ENCODE measurements at places on chromosomes 11 and 22.

DNA sequence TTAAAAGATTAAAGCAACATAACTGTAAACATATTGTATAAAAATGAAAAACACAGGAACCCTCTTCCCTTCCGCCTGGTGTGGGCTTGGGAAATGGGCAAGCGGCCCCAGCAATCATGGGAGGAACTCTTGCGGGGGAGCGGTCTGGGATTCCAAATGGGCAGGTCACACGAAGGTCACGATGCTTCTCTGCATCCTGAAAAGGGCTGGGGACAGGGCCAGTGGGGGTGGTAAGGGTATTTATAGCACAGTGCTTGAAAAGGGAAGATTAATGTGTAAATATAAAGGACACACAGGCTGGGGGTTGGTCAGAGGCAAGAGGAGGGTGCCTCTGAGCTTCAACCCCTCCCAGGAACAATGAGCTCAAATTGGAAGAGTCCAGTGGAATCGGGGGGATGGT is 46.9 kb upstream of the OR4B1 start:
- DNase-seq = no peak

DNA sequence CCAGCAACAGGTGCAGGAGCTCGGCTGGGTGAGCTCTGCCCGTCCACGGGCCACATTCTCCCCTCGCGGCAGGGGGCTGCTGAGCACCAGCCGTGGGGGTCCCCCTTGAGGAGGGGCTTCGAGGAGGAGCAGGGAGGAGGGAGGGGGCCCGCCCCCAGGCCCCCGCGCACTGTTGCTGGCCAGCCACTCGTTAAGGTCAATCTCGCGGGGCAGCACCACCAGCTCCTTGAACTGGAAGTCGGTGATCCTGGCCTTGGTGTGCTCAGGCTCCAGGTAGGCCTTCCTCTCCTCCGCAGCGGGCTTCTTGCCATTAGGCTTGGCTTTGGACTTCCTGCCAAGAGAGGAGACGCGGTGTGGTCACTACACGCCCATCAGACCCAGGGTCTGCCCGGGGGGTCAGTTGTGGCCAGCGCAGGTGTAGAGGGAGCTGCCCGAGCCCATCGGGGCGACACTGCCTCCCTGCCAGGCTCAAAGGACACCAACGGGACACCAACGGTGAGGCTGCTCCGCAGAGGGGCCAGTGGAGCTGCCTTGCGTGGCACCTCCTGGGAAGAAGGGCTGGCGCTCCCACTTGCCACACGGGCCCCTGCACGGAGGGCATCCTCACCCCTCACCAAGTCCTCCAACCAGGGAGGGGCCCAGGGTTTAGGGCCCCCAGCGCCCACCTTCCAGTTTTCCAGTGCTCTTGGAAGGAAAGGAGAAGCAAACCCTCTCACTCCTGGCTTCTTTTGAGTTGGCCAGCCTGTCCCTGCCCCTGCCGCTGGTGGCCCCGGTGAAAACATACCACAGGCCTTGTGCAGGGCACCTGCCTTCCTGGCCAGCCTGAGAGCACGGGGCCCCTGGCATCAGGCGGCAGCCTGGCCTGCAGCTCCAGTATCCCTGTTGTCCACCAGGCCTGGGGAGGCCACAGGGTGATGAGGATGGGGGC is 5.8 kb downstream of the MOB2 start:
- no peak for DNase-seq

DNA sequence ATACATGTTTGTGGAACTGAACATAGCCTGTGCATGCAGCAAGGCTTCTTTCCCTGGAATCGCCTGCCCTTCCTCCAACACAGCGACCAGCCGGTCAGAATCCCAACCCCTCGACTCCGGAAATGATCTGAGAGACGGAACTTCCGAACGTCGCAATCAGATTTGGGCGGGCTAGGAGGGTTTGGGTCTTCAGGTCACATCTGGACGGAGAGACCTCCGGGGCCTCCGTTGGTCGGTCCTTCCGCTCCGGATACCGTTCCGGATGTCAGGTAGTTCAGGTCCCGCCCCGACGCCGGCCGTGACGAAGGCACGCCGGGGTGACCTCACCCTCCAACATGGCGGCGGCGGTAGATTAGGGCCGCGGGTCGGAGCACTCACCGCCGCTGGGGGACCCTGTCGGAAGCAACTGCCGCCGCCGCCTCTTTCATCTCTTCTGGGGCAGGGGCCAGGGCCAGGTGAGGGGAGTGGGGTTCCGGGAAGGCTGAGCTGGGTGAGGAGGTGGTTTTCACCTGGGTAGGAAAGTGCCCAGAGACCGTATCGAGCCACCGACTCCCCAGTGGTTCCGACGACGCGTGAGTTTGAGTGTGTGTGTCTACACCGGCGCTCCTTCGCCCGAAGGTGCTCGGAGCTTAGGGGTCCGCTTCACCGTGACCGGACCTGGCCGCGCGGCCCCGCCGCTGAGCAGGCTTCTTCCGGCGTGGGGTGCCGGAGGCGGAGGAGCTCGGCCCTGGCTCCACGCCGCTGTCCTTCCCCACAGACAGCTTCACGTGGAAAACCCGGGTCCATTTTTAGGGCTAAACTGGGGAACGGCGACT is at the start of gene BCL2L13:
Gene BCL2L13 (plus strand): TSS at position 326 of the 815 bp plus-strand sequence. CDS start 16,955 bp downstream, outside the sequence.
- DNase-seq = peak; percentile 36

GRCh38 chr22:22884888-22885840 is 2.5 kb upstream of the IGLL5 start:
- no peak for DNase-seq

DNA sequence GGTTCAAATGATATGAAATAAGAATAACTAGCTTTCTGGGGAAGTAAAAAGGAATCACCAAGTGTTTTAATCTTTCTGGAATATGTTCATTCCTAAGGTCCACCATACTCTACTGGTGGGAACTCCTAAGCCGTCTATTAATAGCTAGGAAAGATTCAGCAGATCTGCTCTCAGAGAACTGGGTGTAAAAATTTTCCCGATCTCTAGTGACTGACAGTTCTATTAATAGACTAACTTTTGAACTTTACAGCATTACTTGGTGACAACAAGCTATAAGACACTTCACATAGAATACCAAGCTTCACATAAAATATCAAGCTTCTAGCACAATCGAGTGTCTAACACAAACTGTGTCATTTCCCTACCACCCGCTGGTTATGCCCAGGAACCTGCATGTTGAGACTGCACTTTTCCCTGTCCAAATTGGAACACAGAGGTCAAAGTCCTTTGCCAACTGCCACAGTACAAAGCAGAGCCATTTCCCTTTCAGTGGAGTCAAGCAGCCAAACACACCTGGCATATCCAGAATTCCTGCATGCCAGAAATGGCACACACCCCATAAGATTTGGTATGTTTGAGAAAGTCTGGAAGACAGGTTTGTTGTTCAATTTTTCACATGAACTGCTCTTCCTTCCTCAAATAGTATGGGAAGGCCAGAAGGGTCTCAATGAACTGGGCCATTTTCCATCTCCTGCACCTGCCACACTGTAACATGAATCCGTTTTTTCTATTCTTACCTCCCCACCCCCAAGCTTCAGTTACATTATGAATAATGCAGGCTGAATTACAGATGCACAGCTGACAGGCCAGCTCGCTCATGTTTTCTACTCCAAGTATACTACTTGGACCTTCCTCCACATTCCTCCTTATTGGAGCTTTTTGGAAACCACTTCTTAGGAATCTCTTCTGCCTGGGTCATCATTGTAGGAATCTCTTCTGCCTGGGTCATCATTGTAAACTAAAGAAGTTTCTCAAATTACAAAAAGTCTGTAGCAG is 3.7 kb downstream of the OSBP start:
- peak; percentile 16 for DNase-seq

DNA sequence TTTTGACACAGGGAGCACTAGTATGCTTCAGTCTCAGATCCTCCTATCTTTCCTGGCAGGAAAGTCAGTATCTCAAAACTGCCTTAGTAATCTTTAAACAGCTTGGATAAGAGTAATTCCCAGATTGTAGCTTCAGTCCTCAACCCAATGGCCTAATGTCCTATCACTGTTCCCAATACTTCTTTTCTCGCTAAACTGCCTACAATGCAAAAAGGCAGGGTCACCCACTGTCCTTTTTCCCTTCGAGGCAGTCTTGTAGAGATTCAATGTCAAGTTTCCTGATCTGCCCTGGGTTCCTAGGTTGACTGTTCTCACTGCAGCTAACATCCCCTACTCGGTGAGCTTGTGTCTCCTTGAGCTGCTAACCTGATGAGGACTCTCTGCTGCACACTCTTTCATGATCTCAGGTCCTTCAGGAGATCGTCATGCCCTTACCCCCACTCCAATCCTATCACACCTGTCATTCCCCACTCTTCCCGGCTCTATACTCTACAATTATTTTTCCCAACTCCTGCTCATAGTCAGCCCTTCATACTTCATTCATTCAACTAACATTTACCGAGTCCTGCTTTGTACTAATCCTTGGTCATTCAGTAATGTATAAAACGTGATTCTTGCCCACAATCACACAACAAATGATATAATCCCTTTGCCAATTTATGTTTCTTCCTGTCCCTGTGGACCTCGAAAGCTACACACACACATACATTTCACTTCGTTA is 904 bp downstream of the C2CD3 start:
- no peak for DNase-seq

DNA sequence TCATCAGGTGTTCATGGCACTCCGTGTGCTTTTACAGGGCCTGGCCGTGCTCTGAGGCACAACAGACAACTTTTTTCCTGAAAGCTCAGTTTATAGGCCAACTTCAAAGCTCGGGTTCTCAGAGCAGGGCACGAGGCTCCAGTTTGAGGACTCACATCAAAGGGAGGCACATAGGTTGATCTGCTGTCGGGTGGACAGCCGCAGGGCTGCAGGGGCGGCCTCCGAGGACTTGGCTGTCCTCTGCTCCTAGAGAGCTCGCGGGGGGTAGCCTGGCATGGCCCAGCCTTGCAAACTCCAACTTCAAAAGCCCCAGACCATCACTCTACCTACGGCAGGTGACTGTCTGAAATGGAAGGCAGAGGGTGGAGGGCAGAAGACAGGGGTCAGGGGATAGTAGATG is 31.6 kb downstream of the C11orf58 start:
- no peak for DNase-seq

GRCh38 chr22:48478529-48479265 is 1349.0 kb downstream of the BRD1 start:
- no peak for DNase-seq

DNA sequence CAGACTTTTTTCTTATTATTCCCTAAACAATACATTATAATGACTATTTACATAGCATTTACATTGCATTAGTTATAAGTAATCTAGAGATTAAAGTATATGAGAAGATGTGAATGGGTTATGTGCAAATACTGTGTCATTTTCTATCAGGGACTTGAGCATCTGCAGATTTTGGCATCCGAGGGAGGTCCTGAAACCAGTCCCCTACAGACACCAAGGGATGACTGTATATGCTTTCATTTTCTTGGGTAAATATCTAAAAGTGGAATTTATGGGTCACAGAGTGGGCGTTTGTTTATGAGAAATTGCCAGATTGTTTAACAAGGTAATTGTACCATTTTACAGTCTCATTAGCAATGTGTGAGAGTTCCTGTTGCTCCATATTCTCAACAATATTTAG is 454.5 kb upstream of the API5 start:
- no peak for DNase-seq

GRCh38 chr11:17930544-17931125 is 82.2 kb downstream of the SERGEF start:
- DNase-seq = no peak

DNA sequence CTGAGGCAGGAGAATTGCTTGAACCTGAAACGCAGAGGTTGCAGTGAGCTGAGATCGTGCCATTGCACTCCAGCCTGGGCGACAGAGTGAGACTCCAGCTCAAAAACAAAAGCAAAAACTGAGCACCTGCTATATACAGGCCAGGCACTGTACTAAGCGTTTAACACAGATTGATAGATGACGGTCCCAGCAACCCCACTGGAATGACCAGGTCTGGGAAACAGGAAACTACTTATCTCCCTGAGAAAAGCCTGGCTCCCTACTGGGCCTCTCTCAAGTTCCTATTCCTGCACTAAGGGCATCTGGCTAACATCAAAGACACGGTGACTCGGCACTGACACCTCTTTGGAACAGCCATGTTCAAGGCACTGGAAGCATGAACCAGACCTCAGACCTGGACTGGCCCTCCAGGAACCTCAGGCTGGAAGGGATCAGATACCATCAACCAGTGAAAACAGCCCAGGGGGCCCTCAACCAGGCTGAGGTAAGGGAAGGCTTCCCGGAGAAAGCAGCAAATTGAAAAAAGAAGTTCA is 16.6 kb downstream of the ARAP1 start:
- DNase-seq = no peak

GRCh38 chr22:31451709-31452571 is 37.7 kb downstream of the EIF4ENIF1 start:
- no peak for DNase-seq

DNA sequence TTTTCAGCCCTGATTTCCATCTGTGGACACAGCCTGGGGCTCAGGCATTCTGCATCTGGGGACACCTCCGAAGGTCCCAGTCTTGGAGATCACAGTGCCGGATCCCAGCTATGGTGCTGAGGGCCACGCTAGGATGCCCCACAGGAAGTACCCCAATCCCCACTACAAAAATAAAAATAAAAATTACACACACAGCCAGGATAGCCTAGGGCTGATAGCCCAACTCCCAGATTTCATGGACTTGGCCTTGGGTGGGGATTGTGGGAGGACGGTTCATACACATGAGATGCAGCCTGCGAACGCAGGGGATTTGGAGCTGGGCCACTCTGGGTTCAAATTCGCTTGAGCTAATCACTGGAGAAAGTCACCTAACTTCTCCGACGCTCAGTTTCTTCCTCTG is 237.7 kb downstream of the BUD13 start:
- DNase-seq = no peak

DNA sequence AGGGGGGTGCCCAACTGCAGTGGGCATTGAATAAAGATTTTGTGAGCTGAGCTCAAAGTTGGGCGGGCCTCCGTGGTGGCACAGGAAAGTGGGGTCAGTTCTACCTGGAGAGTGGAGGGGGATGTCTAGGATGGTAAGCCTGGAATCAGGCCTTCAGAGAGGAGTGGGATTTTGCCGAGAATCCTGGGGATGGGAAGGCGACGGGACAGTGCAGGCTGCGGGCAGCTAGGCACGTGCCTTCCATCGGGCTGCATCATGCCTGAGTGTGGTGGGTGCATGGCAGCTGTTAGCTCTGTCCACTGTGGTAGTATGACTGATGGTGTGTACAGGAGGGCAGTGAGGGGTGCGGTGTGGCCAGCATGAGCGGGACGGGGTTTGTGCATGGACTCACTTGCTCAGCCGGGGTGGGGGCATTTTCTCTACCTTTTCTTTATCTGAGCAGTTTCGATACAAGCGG is 3.6 kb downstream of the SHANK3 start:
- no peak for DNase-seq

GRCh38 chr11:15627560-15627959 is 512.8 kb downstream of the INSC start:
- DNase-seq = no peak

DNA sequence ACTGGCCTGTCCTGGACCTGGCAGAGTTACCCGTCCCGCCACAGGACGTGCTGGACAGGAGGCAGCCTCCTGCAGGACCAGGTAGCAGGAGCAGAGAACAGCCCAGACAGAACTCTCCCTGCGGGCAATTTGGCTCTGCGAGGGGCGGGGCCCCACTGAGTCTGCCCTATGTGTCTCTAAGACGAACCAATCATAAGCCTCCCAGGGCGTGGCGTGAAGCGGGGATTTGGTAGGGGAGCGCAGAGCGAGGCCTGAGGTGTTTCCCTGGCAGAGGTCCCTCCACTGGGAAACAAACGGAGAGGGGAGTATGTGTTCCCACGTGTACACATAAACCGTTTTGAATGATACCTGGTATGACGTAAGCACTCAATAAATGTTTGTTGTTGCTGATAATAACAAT is 7.4 kb downstream of the CD82 start:
- DNase-seq = no peak

- DNase-seq = no peak
These were observed 245.6 kb downstream of the BLID start for GRCh38 chr11:121870206-121871045.

- no peak for DNase-seq
These were observed 157.1 kb downstream of the CADM1 start for GRCh38 chr11:115347106-115347505.

Measured in NCI-H187 (cell line).